CD8-positive, alpha-beta memory T cell (primary cell): ENCODE measurements at places on chromosomes 2 and 18. TPM values are rescaled to one million over a fixed set of nuclear protein-coding genes. Genes with fewer than 3 reads are reported as not detected.

The ABCG8 gene
- total RNA-seq = not detected

DNA sequence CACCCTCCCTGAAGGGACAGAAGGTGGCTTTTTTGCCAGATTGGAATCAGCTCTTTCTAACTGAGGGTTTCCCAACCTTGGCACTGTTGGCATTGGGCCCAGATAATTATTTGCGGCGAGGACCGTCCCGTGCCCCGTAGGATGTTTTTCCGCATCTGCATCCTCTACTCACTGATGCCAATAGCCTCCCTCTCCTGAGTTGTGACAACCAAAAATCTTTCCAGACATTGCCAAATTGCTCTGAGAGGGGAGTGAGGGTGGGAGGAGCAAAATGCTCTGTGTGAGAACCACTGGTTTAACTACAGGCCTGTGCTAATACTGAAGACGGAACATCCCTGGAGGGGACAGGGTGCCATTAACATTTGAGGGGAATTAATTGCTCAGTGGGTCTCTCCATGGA is 33.6 kb upstream of the GLI2 start:
- no peak overlapping the region for H3K4me3 ChIP-seq
- no peak overlapping the region for H3K27ac ChIP-seq
- H3K4me1 ChIP-seq = no peaks in the 10 kb centered on the region
- DNase-seq = no peak

The PIEZO2 gene
- total RNA-seq = not detected

DNA sequence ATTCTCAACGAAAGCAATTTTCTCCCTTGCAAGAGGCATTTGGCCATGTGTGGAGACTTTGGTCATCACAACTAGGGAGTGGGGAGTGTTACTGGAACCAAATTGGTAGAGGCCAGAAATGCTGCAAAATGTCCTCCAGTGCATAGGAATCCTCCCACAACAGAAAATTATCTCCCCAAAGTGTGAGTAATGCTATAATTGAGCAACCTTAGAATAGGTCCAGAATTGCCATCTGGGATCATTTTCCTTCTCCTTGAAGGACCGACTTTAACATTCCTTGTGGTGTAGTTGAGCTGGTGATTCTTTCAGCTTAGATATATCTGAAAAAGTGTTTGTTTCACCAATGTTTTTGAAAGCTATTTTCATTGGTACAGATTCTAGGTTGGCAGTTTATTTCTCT is 111.2 kb upstream of the SMIM21 start:
- no peak overlapping the region for H3K4me3 ChIP-seq
- H3K27ac ChIP-seq = no peak overlapping the region

The CCDC195 gene
- not detected for total RNA-seq

The APCDD1 gene
- not detected for total RNA-seq
